DMS79 (cell line): ENCODE measurements at places on chromosomes 6 and 20.
A peak's percentile ranks its signal among the peaks of the same experiment; 100 is the strongest.

GRCh38 chr6:73746787-73747186 lies 50.8 kb downstream of the CD109 start:
- no peak for DNase-seq

- no peak for DNase-seq
Observed at GRCh38 chr6:36743538-36744303, 46.1 kb downstream of the RAB44 start.

DNA sequence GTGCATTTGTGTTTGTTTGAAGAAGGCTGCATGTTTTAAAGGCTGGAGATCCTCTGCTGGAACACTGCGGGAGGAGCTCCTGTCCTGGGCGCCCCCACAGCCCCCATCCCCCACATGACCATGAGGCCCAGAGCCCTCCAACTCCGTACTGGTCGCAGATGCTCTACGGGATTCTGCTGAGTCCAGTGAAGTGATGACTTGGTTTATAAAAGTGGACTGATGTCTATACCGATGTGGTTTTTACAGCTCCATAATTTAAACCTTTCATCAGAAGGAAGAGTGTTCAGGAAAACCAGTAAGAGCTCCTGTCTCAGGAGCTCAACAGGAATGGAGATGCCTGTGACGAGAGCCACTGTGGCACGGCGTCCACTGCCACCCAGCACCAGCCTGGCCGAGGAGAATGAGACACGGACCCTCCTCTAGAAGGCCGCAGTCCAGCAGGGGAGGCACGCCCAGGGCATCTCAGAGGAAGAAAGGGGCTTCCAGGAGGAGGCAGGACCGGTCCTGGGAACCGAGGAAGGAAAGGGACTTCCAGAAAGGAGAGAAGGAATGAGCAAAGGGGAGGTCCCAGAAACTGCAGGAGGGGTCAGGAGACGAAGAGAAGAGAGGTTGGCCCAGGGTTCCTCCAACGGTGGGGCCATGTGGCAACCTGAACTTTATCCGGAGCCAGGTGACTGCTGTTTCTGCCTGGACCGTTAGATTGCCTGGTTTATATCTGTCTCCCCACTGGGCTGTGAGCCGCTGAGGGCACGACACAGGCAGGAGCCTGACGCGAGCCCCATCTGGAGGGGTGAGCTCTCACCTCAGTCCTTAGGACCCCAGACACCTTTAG lies 26.9 kb downstream of the BFSP1 start:
- no peak for DNase-seq

GRCh38 chr20:40866056-40866455 lies 162.6 kb upstream of the TOP1 start:
- no peak for DNase-seq

- peak; percentile 37 for DNase-seq
Observed at GRCh38 chr20:33345342-33345741, 56.0 kb downstream of the CDK5RAP1 start.

GRCh38 chr6:113742342-113742741 lies 114.8 kb upstream of the MARCKS start:
- peak; percentile 52 for DNase-seq

- DNase-seq, result no peak
Observed at GRCh38 chr6:168737481-168737880, 296.5 kb downstream of the SMOC2 start.

GRCh38 chr20:53124803-53125202 lies 152.6 kb downstream of the TSHZ2 start:
- DNase-seq, result no peak

- DNase-seq, result no peak
Observed at GRCh38 chr6:90088009-90088408, 193.7 kb downstream of the GJA10 start.

- no peak for DNase-seq
Observed at GRCh38 chr6:156698239-156699016, 78.8 kb upstream of the ARID1B start.

GRCh38 chr6:154882107-154882506 lies 113.0 kb upstream of the TIAM2 start:
- no peak for DNase-seq

DNA sequence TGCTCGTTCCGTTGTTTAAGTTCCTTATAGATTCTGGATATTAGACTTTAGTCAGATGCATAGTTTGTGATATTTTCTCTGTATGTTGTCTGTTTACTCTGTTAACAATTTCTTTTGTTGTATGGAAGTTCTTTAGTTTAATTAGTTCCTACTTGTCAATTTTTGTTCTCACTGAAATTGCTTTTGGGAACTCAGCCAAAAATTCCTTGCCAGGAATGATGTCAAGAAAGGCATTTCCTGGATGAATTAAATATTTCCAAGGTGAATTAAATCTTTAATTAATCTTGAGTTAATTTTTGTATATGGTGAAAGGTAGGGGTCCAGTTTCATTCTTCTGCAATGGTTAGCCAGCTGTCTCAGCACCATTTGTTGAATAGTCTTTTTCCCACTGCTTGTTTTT lies 406.2 kb upstream of the NOX3 start:
- no peak for DNase-seq

- no peak for DNase-seq
Observed at GRCh38 chr6:111710911-111711310, 105.2 kb upstream of the TRAF3IP2 start.

GRCh38 chr6:69866351-69866769 lies at the start of gene COL19A1:
Gene COL19A1, plus strand, starts transcription at chr6:69866556. Its CDS starts 13,012 bp downstream, at chr6:69879568.
- DNase-seq, result no peak

DNA sequence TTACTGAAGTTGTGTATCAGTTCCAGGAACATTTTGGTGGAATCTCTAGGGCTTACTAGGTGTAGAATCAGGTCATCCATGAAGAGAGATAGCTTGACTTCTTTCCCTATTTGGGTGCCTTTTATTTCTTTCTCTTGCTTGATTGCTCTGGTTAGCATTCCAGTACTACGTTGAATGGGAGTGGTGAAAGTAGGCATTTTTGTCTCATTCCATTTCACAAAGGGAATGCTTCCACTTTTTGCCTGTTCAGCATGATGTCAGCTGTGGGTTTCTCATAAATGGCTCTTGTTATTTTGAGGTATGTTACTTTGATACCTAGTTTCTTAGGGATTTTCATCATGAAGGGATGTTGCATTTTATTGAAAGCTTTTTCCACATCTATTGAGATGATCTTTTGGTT lies 195.3 kb downstream of the MOXD1 start:
- DNase-seq, result no peak

DNA sequence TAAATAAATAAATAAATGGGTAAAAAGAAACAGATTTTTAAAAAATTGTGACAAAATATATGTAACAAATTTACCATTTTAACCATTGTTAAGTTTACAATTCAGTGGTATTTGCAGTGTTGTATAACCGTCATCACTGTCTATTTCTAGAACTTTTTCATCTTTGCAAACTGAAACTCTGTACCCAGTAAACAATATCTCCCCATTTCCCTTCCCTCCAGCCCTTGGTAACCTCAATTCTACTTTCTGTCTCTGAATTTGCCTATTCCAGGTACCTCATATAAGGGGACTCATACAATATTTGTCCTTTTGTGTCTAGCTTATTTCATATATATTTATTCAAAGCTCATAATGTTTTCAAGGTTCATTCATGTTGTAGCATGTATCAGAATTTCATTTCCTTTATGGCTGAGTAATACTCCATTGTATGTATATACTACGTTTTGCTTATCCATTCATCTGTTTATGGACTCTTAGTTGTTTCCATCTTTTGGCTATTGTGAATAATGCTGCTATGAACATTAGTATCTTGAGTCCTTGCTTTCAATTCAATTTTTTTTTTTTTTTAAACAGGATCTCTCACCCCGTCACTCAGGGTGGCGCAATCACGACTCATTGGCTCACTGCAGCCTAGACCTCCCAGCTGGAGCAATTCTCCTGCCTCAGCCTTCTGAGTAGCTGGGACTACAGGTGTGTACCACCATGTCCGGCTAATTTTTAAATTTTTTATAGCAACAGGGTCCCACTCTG lies 8.9 kb downstream of the MANBAL start:
- DNase-seq, result no peak

- DNase-seq, result no peak
Observed at GRCh38 chr6:47137073-47137472, 94.9 kb upstream of the ADGRF1 start.
